Adrenal gland (tissue), 19 donors: ENCODE measurements at places on chromosomes 7 and 10. TPM values are rescaled to one million over a fixed set of nuclear protein-coding genes. Genes with fewer than 3 reads are reported as not detected.
A peak's percentile ranks its signal among the peaks of the same experiment; 100 is the strongest.

CPXM2 gene
- 6.6 TPM for total RNA-seq

DNA sequence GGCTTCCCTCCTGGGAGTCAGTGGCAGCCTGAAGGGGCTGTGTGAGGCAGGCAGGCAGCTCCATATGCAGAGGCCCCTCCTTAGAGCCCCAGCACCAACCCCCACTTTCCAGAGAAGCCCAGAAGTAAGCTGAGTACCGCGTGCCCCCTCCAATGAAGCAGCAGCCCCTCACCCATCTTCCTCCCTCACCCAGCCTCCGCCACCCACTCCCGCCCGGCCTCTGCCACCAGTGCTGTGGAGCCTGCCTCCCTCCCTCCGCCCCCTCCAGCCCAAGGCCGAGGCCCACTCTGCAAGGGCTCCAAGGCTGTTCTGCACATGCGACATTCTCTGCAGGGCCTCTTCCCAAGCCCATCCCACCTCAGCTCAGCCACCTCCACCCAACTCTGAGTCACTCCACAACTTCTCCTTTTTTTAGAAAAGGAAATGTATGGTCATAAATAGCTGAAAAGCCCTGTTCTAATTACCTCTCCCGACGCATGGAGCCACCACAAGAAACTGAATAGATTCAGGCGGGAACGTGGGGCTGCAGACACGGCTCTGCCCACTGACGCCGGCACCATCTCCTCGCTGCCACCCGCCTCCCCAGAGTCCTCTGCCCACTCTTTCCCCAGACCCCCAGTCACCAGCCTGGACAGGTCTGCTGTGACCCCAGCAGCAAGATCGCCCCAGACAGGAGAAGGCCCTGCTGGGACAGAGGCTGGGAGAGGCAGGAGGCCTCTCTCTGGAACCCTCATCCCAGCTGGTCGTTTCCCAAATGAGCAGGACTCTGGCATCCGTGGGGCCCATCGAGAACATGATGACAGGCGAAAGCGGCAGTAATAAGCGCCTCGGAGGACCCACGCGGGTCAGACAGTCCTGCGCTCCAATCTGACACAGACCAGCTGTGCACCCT lies 213.9 kb downstream of the MAD1L1 start:
- H3K27me3 ChIP-seq: no peaks in the 10 kb centered on the region
- peaks cover 26% of the 10 kb centered on the region for H3K4me1 ChIP-seq
- no peak overlapping the region for H3K4me3 ChIP-seq
- peak; percentile 76 for DNase-seq
- H3K27ac ChIP-seq: peak overlapping the region; percentile 57

- H3K27me3 ChIP-seq: no peaks in the 10 kb centered on the region
- no peak overlapping the region for H3K27ac ChIP-seq
- no peaks in the 10 kb centered on the region for H3K4me1 ChIP-seq
Measured at GRCh38 chr10:1545524-1545923, 191.8 kb downstream of the ADARB2 start.

DNA sequence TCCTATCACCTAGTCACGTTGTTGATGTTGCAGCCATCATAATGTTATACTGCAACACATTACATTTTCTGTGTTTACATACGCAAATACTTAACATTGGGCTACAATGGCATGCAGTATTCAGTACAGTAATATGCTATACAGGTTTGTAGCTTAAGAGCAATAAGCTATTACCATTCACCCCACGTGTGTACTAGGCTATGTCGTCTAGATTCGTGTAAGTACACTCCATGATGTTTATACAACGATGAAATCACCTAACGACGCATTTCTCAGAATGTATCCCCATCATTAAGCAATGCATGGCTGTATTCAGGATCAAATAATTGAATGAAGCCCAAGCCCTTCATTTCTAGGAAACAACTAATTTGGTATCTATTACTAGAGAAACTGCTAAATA lies 43.4 kb upstream of the C1GALT1 start:
- H3K4me1 ChIP-seq: no peaks in the 10 kb centered on the region
- H3K4me3 ChIP-seq: no peak overlapping the region
- H3K27ac ChIP-seq: no peak overlapping the region
- DNase-seq: no peak
- H3K36me3 ChIP-seq: no peaks in the 10 kb centered on the region

GRCh38 chr7:66050337-66050957 lies 25.2 kb upstream of the ASL start:
- no peak overlapping the region for H3K27ac ChIP-seq
- H3K4me3 ChIP-seq: no peak overlapping the region
- H3K27me3 ChIP-seq: no peaks in the 10 kb centered on the region
- H3K4me1 ChIP-seq: no peaks in the 10 kb centered on the region
- no peak for DNase-seq

DNA sequence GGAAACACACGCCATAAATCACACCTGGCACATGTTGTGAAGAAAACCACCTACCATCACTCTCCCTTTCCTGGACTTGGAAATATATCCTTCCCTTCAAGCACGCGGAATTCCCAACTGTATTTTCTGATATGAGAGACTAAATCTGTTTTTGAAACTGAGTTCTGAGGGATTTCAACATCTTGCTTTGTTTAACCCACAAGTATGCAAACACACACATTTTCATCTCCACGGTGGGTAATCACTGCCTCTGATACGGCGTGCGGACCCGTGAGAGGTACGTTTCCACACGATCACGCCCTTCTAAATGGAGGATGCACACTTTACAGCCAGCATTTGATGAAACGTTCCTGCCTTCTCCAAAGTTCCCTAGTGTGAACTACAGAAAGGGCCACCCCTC lies 83.4 kb downstream of the ZRANB1 start:
- peak overlapping the region; percentile 74 for H3K27ac ChIP-seq
- no peak overlapping the region for H3K4me3 ChIP-seq

- no peaks in the 10 kb centered on the region for H3K4me1 ChIP-seq
- no peaks in the 10 kb centered on the region for H3K27me3 ChIP-seq
- H3K4me3 ChIP-seq: no peak overlapping the region
- no peak for DNase-seq
- no peak overlapping the region for H3K27ac ChIP-seq
Measured at GRCh38 chr7:89238156-89238555, 442.6 kb upstream of the TEX47 start.

- no peaks in the 10 kb centered on the region for H3K36me3 ChIP-seq
- H3K4me3 ChIP-seq: no peak overlapping the region
- no peak overlapping the region for H3K27ac ChIP-seq
- H3K27me3 ChIP-seq: no peaks in the 10 kb centered on the region
Measured at GRCh38 chr10:31867646-31868045, 61.0 kb downstream of the ARHGAP12 start.

DNA sequence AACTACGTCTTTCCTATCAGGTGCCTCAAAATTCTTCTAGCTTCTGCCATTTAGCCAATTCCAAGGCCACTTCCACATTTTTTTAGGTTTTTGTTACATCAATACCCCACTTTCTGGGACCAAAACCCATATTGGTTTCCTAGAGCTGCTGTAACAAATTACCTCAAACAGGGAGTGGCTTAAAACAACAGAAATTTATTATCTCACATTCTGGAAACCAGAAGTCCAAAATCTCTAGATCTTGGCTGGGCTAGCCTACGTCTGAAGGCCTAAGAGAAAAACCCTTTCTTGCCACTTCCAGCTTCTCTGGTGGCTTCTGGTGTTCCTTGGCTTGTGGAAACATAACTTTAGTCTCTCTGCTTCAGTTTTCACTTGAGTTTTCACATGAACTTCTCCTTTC lies 85.1 kb upstream of the BMPER start:
- DNase-seq: no peak
- no peaks in the 10 kb centered on the region for H3K27me3 ChIP-seq
- no peak overlapping the region for H3K27ac ChIP-seq
- no peak overlapping the region for H3K4me3 ChIP-seq
- H3K36me3 ChIP-seq: no peaks in the 10 kb centered on the region
- no peaks in the 10 kb centered on the region for H3K4me1 ChIP-seq
